ENCODE measurements at places on chromosomes 13 and 19.

DNA sequence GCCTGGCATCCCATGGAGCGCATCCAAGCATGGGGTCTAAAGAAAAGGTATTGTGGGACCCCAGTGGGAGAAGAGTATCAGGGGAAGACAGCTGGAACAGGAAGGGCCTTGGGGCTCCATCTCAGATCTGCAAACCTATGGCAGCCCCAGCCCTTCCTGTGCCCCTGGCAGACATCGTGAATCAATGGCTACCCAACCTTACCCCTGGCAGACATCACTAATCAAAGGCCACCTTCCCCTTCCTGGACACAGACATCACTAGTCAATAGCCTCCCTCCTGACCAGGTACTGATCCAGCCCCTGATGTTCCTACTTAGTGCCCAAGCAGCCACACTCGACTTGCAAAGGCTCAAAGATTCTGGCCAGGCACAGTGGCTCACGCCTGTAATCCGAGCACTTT lies 15.8 kb downstream of the F2RL3 start:
- no peak for ATAC-seq

- ATAC-seq = no peak
These were observed 5.4 kb upstream of the VSTM2B start for GRCh38 chr19:29520390-29520789.

GRCh38 chr19:1450735-1451731 lies 1.1 kb downstream of the APC2 start:
- no peak for ATAC-seq

GRCh38 chr19:35986111-35986510 lies 8.9 kb upstream of the SDHAF1 start:
- no peak for ATAC-seq

DNA sequence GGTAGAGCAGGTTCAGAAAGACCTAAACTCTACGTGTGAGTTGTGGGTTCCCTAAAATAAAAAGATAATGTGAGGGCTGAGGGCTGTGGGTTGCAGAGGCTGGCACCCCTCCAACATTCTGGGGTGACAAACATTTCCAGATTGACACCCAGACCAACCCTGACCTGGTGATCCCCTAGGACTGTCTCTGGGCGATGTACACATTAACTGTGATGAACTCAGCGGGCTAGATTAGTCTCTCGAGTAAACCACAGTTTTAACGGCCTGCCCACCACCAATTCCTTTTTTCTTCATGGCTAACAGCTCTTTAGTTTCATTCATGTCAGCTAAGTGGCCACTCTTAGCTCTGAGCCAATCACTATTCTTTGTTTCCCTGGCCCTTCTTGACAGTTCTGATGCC lies 24.8 kb downstream of the SIAH3 start:
- ATAC-seq = no peak

DNA sequence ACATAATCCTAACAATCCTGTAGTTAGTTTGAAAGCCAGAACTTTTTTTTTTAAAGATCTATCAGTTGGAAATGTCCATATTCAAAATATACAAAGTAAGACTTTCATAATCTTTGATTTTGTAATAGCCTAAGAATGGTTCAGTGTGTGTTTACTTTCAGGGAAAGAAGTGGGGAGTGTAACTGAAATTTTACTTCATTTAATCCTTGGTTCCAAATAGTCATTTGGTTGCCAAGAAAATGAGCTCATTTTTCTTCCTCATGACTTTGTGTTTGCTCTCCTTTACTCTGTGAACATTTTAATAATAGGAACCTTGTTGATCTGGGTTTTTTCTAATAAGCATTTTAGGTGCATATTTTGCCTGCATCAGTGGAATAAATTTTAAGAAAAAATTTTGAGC lies 278.8 kb downstream of the SLITRK6 start:
- no peak for ATAC-seq

DNA sequence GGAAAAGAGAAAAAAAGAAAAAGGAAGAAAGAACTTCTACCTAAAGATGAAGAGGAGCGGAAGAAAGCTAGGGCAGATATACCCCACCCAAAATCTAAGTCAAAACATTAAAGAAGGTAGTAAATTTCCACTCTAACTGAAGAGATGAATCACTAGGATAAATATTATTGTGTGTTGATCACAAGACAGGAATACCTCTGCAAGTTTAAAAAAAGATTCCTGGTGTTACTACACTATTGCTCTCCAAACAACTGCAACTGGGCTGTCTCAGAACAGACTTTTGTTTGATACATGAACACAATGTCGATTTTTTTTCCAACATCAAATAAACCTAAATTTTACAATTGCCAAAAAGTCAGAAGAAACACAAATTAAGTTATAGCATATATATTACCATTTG lies 6.8 kb downstream of the HSPH1 start:
- ATAC-seq = no peak

DNA sequence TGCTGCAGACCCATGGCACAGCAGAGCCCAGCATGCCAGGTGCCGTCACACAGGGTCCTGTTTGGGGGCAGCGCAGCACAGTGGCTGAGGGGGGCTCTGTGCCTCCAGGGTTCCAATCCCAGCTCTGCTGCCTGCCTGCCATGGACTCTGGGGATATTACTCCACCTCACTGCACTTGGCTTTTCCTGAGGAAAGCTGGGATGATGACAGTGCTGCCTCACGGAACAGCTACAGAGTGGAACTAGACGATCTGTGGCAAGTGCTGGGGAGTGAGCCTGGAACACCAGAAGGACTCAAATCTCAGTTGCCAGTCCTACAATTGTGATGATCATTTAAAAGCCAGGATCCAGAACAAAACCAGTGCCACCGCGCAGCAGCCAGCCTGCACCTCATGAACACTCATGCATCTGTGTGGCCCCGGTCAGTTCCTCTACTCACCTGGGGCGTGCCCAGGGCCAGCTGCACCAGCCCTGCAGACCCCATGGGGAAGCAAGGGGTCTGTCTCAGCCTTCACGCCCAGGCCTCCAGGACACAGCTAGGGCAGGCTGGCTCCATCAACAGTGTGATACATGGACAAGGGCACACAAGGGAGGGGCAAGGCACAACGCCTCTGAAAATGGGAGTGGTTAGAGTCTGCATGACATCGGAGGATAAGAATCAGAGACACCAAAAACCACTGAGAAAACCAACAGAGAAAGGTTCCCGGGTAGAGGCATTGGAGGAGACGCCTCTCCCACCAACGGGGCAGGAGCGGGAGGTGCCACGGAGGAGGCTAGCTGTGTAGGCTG lies 55.2 kb downstream of the ATP7B start:
- ATAC-seq = no peak

GRCh38 chr13:95030821-95031343 lies 270.4 kb downstream of the ABCC4 start:
- ATAC-seq = no peak

DNA sequence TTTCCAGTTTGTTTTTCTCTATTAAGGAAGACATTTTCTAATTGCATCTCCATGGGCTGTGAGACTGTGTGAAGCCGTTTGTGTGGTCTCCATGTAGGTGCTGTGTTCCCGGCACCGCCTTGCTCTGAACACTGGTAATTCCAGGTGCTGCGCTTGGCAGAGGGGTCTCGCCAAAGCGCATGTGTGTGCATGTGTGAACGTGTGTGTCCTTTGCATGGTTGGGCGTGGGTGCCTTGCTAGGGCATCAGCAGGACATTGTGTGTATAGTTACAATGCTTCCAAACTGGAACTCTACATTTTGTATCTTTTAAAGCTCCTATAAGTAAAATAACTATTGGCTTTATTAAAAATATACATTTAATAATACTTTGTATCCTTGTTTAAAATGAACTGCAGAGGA lies 9.8 kb upstream of the GPI start:
- ATAC-seq = no peak

DNA sequence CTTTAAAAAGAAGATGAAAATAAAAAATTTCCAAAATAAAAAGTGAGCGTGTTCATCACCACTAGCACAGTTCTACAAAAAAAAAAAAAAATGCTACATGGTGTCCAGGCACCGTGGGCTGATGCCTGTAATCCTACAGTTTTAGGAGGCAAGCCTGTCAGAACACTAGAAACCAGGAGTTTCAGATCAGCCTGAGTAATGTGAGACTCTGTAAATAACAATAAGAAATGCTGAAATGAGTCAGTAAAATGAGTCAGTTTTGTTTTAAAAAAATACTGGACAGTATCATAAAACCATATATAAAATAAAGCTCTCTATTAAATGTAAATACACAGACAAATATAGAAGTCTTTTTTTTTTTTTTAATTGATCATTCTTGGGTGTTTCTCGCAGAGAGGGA lies 30.0 kb downstream of the ZNF91 start:
- peak; percentile 57 for ATAC-seq

GRCh38 chr13:76677043-76677442 lies 209.2 kb downstream of the KCTD12 start:
- ATAC-seq = no peak

DNA sequence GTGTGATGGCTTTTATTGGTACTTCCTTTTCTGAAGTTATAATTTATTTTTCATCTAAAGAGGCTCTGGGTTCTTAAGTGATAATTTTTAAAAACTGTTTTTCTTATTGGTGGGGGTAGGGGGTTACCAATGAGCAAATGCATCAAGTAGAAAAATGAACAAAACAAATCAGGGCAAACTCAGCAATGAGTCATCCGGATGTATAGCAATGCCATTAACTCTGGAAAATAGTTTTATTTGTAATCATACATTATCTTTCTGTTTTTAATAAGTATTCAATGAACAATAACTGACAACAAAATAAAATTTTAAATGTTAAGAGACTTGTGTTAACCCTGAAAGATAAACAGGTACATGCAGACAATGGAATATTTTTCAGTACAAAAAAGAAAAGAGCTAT lies 67.6 kb downstream of the UFM1 start:
- no peak for ATAC-seq

DNA sequence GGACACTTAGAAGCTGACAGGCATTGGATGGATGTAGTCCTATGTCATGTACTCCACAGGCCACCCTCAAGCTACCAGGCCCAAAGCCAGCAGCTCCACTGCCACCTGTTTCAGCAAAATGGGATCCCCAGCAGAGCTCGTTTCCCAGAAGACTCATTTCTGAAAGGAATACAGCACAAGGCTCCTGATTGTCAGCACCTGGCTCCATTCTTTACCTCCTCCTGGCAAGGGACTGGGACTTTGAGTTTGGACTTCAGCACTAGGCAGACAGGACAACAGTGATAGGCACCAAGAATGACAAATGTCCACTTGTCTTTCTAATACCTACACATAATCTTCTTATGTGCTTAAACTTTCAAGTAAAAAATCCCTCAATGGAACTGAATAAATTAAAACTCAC lies 150.4 kb upstream of the RXFP2 start:
- no peak for ATAC-seq

DNA sequence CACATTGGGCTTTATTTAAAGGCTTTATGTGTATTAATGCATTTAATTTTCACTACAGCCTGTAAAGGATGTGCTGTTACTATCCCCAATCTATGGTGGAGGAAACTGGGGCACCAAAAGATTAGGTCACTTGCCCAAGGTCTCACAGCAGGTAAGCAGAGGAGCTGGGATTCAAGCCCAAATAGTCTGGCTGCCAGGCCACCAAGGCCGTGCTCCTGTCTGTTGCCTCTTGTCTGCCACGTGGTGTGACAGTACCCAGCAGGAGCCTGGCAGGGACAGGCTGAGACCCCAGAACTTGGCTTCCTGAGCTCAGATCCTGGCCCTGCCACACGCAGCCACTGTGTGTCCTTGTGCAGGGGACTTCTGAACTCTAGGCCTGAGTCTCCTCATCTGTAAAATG lies 4.5 kb downstream of the NTN5 start:
- ATAC-seq = no peak

GRCh38 chr13:39855236-39855635 lies 199.8 kb downstream of the COG6 start:
- ATAC-seq = no peak

GRCh38 chr19:13505164-13505695 lies 1.0 kb downstream of the CACNA1A start:
- no peak for ATAC-seq

DNA sequence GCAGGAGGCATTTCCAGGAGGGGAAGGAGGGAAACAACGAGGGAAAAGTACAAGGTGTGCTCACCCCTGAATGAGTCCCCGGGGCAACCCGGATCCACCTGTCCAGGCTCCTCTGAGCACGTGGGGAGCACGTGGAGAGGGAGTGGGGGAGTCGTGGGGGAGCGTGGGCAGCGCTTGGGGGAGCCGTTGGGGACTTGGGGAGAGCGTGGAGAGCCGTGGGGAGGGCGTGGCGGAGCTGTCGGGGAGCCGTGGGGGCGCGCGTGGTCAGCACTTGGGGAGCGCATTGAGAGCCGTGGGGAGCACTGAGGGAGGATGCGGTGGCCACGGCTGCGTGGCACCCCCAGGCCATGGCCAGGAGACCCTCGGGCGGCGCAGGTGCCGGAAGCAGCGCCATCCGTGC lies 52.8 kb downstream of the IRS2 start:
- ATAC-seq = no peak

DNA sequence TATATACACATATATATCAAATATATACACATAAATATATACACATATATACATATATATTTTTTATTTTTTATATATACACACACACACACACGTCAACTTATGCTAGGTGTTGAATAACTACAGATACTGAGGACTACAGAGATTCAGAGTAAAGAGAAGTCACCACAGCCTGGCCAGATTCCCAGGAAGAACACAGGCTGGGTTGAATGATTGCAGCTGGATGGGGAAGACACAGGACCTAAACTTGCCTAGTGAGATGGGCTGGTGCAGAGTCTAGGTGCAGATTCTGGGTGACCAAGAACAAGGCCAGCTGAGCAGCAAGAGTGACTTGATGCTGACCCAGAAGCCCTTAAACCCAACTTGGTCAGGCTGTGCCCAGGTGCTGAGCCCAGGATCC lies 241.3 kb downstream of the KCTD12 start:
- no peak for ATAC-seq

- ATAC-seq = no peak
These were observed 3.8 kb upstream of the MLNR start for GRCh38 chr13:49216334-49216733.

DNA sequence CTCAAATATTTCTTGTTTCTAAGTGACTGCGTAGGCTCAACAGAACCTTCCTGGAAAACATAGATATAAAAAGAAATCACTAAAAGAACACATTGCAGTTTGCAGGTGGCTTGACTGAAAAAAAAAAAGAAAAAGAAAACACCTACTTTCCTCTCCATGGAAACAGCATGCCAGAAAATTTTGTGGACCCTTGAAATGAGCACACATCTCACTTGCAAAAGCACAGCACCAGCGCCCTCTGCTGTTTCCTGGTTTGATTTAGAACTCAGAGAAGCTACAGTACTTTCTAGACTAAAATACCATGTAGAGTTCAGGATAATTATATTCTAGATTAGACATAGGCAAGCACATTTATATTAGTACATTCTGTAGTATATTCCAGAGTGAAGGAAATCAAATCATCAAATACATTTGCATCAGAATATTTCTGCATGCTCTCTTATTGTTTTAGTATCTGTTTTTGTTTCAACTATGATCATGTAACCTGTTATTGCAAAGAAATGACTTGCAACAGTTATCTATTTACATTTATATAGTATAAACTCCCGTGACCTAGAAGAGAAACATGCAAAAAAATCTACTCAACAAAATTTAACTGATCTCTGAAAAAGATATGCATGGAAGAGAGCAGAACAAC lies 22.3 kb upstream of the XPO4 start:
- peak; percentile 32 for ATAC-seq

Measured in activated T-helper 17 cell treated with anti-CD3 and anti-CD28 coated beads, Interleukin-2, amount 50 U/mL, for 72 hours (primary cell).